ENCODE measurements at places on chromosomes 3 and 15. TPM values are rescaled to one million over a fixed set of nuclear protein-coding genes. Genes with fewer than 3 reads are reported as not detected.

DNA sequence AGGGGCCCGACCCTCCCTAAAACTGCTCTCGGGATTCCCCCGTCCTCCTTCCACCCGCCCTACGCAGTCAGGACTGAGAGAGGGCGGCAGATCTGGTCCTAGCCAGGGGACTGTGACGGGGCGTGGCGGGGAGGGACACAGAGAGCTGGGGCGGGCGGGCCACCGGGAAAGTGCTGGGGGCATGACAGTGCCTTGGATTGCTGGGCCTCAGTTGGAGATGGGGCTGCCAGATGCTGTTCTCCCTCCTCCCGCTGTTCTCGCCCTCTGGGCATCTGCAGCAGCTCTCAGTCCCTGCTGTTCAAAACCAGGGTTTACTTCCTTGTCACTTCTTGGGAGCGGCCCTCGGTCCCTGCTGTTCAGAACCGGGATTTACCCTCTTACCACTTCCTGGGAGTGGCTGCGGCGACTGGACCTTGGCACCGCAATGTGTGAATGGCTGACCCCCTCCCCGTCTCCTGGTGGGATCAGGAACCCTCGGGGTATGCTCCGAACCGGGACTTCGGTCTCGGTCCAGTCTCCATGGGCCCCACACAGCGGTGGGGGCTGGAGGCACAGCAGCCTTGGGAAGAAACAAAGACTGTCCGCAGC is 1.8 kb upstream of the RPP25 start:
- no peak for DNase-seq

GRCh38 chr3:101938262-101938847 is 89.0 kb downstream of the NFKBIZ start:
- no peak for DNase-seq

DNA sequence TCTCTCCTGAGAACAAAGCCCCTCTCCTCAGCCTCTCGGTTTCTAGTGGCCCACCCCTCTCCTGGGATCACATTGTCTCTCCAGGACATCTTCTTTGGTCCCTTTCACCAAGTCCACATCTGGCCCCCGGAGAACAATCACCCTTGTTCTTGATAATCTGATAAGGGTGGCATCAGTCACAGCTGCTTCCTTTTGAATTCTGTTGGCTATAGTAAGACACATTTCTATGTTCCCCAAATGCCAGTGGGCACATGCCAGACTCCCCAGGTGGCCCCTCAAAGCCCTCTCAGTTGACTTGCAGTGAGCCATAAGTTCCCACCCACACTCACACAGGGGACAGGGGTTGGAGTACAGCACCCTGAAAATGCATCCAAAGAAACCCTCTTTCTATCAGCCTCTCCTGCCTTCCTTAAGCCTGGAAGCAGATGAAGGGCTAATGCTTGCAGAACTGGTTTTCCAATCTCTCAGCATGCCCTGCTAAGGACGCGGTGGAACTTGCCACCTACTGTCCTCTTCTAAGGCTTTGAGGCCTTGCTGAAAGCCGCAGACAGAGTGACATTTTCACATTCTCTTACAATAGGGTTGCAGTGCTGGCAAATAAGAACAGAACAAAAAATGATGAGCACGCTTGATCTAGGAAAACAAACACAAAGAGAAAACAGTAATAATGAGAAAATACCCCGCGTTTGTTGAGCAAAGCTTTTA is 101.3 kb upstream of the SLCO3A1 start:
- DNase-seq: no peak

- no peak for DNase-seq
Observed at GRCh38 chr15:101723171-101723873, 951 bp downstream of the TARS3 start.

GRCh38 chr3:119864476-119864875 is 82.6 kb downstream of the NR1I2 start:
- DNase-seq: no peak

DNA sequence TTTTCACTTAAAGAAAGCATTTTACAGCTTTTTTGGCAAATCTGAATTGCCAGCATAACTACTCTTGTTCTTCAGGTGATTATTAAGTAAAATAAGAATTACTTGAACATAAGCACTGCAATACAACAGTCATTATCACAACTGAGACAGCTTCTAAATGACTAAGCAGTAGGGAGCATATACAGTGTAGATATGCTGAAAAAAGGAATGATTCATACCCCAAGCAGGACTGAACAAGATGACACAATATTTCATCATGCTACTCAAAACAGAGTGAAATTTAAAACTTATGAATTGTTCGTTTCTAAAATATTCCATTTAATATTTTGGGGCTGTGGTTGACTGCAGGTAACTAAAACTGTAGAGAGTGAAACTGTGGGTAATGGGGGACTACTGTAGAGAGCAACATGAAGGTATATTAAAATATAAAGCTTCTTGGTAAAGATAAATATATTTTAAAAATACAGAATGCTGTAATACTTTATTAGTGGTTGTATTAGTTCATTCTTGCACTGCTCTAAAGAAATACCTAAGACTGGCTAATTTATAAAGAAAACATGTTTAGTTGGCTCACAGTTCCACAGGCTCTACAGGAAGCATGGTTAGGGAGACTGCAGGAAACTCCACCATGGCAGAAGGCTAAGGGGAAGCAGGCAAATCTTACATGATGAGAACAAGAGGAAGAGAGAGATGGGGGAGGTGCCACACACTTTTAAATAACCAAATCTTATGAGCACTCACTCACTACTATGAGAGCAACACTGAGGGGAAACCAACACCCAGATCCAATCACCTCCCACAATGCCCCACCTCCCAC is 84.8 kb downstream of the DCLK3 start:
- DNase-seq: peak; percentile 72

GRCh38 chr3:120469882-120470301 is 19.1 kb upstream of the FSTL1 start:
- no peak for DNase-seq

The GOLGA8T gene
- polyA plus RNA-seq: not detected

DNA sequence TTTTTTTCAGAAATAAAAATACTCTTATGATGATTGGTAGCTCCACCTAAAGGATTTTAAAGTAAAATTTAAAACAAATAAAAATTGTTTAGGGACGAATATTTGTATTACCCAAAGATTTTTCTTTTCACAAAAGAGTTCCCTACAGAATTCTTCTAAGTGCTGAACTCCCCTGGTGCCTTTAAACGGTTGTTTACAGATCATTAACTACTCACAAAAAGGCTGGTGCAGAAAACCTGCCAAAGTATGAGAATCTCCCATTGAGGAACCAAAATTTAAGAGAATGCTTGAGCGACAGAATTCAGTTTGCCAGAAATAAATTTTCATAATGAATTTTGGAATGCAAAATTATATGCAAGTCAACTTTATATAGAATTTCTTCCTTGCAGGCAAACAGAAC is 497.8 kb upstream of the NR2F2 start:
- DNase-seq: no peak

The PLSCR2 gene
- polyA plus RNA-seq: not detected

The TM4SF1 gene
- 37.5 TPM for polyA plus RNA-seq
